Stimulated activated CD8-positive, alpha-beta memory T cell treated with anti-CD3 and anti-CD28 coated beads, Interleukin-4, amount 100 ng/mL, for 24 hours (primary cell): ENCODE measurements at places on chromosomes 4 and X.
A peak's percentile ranks its signal among the peaks of the same experiment; 100 is the strongest.

- no peak for DNase-seq
Measured at GRCh38 chrX:42755815-42756214, 22.1 kb downstream of the PPP1R2C start.

DNA sequence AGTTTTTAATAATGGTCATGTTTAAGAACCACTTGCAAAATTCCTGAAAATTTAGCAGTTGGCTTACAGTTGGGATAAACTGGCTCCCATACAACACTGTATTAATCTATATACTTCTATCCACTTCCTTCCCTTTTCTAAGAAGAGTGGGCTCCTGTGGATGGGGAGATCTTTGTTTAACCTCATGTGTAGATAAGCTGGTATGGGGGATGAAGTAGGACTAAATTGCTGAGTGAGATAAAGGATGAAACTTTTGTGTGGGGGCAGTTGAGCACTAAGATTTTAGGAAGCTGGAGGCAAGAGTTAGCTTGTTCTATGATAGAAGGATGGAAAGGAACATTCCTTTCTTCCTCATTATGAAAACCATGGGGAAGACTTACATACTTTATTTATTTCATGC, 54.6 kb upstream of the ATP8A1 start:
- DNase-seq, result no peak

GRCh38 chr4:13329963-13330362, 154.2 kb downstream of the RAB28 start:
- no peak for DNase-seq

- no peak for DNase-seq
Measured at GRCh38 chrX:79089896-79090584, 54.4 kb upstream of the GPR174 start.

DNA sequence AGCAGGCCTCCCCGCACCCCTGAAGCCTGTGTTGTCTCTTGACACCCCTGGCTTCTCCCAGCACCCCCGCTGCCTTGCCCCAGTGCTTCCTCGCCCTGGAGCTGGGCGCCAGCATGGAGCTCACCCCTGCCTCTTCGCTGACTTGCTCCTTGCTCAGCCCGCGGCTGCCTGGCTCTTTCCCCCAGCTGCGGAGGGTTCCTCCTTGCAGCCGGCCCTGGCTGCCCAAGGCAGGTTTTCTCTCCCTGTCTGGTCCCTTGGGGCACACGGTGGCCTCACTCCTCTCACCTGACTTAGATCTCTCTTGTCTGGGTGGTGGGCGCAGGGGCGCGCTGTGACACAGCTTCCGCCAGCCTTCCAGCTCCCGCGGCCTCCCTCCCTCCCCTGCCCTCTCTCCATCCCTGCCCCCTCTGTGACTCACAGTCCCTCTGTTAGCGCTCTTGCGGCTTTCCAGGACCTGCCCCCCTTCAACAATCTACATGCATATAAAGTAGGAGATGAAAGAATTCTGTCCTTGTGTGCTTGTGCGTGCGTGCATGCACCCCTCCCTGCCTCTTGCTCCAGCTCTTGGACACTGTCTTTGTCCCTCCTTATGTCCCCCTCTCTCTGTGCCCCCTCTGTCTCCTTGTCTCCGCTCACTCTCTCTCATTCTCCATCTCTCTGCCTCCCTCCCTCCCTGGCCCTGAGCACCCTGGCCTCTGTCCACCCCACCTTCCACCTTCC, 2.2 kb downstream of the PLXNB3 start:
- DNase-seq, result peak; percentile 50

- no peak for DNase-seq
Measured at GRCh38 chrX:11435568-11435967, 142.4 kb downstream of the AMELX start.

DNA sequence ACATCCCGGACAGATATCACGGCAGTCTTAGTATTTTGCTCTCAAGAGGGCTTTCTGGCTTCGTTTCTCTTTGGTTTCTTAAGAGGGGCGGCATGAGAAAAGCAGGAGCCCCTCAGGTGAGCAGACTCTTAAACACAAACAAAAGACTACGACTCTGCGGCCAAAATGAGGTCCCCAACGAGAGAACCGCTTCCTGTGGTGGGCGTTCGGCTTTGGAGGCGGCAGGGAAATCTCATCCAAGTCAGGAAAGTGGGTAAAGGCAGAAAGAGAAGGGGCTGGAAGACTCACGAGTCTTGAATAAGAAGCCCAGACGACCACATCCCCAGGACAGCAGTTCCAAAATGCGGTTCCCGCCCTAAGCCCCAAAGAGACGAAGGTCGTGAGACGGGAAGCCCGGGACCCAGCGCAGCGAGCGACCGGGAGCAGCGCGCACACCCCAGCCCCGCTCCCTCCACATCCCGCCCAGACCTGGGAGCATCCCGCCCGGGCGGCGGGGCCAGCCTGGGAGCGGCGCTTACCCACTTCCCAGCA, 409 bp downstream of the UGDH start:
- peak; percentile 11 for DNase-seq

DNA sequence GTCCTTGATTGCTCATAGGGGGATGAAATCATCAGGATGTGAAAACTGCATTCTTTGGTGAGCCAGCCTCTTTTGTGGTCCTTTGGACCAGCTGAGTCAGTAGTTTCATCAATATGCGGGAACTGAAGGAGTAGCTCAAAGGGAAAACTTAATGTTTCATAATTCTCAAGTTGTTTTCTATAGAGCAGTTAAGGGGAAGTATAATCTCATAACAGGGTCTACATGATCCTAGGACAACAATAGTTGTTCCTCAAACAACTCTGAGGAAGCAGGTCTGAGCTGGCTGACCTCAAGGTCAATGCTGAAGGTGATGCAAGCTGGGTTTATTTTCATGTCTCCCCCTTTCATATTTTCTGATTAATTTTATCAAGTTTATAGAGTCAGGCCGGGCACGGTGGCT, 36.1 kb upstream of the IRF2 start:
- DNase-seq, result no peak

DNA sequence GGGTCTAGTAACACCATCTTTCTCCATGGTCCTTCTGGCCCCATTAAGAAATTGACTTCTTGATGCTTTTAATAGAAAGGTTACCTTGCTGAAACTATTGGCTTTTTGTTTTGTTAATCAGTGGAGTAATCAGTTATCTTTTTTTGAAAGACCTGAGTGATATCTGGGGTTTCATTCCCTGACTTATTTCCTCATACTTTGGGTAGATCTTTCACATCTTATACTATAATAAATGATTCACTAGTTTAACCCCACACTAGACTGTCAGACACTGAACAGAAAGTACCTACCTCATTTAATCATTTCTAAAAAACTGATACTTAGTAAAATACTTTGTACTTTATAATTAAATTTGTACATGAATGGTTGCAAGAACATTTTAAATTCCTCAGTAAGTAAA, 1021.1 kb downstream of the STIM2 start:
- no peak for DNase-seq

DNA sequence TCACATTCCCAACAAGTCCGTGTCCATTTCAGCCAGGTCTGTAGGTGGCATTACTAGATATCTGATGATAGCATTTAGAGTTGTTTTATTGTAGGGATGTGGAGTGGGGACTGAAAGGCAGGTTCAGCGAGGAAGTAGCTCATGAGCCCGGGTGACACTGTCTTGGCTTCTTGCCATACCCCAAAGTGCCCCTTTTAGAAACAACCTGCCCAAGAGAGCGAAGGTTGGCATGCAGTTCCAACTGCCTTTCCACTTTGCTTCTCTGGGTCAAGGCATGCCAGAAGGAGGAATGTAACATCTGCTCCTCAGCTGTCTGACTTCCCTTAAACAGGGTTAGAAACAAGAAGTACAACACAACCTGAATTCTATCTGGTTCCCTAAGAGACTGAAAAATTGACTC, 9.0 kb downstream of the GRIA3 start:
- DNase-seq, result no peak

DNA sequence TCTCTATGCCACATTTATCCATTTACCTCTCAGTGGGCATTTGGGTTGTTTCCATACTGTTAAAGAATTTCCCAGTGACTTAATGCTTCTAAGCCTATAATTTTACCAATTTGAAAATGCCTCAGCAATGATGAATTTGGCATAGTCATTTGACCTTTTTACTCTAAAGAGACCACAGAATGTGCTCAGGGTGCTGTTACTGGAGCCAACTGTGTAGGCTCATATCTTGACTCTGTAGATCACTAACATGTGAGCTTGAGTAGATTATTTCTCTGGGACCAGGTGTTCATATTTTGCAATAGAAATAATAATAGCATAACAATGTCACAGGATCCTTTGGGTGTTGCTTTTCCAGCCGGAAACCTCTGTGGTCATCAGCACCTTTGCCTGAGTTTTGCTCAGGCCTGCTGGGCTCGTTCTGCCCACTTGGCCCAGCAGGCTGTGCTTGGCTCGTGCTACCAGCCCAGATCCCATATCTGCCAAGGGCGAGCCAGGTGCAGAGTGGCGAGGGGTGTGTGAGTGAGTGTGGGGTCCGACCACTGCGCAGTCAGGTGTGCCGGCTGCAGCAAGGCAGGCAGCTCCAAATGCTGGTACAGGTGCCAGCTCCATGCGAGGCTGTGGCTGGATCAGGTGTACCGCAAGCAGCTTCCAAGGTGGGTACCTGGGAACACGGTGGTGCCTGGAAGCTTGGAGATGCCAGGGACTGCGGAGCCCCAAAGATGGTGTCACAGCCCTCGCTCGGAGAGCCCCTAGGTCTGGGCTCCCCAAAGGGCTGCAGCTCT, 70.6 kb upstream of the ANK2 start:
- no peak for DNase-seq

DNA sequence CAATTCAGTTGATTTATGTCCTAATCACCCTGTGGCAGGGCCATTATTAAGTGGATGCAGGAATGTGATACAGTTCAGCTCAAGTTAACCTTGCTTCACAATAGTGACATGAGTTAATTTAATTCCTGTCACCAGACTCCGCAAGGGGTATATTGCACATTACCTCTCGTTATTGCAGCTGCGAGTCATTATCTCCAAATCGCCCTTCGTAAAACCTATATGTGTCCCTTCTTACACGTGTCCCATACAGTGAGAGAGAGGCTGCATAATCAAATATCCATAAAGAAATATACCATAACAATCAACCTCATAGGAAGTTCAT, 369.9 kb upstream of the ANXA10 start:
- DNase-seq, result no peak

DNA sequence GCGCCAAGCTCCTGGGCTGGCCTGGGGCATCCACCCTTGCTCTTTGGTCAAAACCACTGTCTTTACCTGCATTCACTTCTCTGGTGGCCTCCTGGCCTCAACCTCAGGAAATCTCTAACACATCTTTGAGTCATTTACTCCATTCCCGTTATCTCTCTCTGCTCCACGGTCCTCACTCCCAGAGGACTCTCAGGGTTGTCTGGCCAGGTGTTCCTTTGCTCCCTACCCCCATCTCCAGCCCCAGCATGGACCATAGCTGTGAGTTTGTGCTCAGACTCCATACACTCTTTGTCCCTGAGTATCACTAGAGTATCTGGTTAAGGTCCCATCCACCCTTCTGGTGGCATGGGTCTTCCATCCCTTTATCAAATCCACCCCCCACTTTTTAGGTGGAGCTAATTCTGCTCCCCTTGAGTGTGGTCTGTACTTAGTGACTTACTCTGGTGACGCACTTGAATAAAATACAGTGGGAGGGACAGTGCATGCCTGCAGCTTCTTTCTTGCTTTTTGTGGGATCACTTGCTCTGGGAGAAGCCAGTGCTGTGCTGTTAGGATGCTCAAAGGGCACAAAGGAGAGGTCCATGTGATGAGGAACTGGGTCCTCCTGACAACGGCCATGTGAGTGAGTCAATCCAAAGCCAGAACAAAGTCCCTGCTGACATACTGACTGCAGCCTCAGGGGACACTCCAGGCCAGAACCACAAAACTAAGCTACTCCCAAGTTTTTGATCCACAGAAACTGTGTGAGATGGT, 44.3 kb downstream of the IGFBP7 start:
- DNase-seq, result no peak

GRCh38 chr4:142161086-142161485, 524.7 kb downstream of the IL15 start:
- DNase-seq, result no peak

- DNase-seq, result no peak
Measured at GRCh38 chrX:124087000-124087746, 125.7 kb downstream of the STAG2 start.

DNA sequence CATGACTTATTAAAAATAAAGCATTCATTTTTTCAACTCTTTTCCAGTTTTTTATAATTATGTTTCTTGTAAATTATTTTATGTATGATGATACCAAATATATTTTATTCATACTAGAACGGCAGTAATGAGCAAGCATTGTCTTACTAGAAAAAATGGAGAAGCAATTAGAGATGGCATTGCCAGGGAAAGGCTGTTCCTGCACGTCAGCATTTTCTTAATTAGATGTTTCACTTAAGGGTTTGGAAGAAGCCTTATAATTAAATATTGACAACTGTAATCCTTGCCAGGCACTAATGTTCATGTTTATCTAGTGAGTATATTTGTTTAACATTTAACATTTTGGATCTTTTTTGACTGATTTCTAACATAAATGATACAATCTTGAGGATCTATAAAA, 16.6 kb downstream of the FAM149A start:
- DNase-seq, result no peak

DNA sequence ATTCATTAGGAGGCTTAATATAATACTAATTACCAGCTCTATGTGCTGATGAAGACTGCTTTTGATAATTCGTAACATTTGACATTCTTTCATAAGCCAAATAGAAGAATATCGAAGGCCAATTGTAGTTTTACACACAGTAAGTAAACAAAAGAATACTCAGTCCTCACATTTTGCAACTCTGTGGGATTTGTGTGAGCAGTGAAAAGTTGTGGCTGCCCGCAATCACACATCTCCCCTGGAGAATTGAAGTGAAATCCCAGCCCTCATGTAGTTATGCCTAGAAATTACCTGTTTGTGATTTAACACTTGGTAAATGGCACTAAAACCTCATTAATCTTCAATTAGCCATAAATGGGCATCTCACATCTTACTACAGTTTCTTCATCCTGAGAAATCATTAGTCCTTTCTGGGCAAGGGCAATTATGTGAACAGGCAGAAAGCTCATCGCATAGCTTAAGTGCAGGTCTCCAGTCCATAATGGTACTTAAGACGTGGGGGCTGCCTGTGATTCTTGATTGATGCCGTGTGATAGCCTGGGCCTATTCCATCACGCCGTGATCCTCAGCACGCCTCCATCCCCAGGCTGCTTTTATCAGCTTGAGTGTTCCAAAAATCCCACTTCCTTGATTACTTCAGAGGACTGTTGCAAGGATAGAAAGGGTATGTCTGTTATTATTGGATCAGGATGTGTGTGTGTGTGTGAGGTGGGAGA, 97.9 kb upstream of the METTL14 start:
- no peak for DNase-seq

- DNase-seq, result no peak
Measured at GRCh38 chr4:183798301-183799253, 106.5 kb upstream of the STOX2 start.

DNA sequence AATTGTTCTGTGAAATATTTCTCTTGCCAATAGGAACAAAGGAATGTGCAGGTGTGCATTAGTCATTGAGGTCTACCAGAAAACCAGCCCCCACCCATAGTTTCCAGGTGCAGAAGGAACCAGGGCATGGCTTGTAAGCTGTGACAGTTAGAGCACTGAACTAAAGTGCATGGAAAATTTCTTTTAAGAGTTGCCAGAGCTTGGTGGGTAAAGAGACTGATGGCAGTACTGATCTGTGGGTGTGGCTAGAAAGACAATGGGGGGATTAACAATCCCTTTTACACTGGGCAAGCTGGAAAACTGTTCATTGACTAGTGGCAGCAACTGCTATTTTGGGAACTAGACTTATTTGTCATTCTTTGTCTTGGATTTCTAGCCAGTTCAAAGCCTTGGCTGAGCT, 326.9 kb downstream of the PCDH19 start:
- no peak for DNase-seq

GRCh38 chr4:124642846-124643245, 69.7 kb downstream of the ANKRD50 start:
- no peak for DNase-seq

GRCh38 chrX:118503260-118504041, 7.8 kb downstream of the DOCK11 start:
- DNase-seq, result no peak
